ENCODE measurements at places on chromosomes 1 and 21. TPM values are rescaled to one million over a fixed set of nuclear protein-coding genes. Genes with fewer than 3 reads are reported as not detected.

DNA sequence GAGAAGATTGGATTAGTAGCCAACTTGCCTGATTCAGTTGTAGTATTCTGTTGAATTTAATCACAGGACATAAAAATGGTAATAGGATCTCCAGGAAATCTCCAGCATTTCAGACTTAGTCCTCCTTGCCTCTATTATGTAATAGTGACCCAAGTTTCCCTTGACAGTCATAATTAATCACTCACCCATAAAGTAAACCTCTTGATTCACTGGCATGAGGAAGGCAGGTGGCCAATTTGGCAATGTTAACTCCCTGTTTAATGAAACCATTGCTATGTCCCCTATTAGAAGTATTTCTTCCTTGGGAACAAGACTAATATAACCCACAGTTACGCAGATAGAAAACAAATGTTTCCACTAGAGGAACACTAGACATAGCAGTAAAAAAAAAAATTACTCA, 604.8 kb upstream of the CXADR start:
- no peak for DNase-seq

GRCh38 chr1:231702804-231703203, 76.2 kb downstream of the DISC1 start:
- DNase-seq, result no peak

DNA sequence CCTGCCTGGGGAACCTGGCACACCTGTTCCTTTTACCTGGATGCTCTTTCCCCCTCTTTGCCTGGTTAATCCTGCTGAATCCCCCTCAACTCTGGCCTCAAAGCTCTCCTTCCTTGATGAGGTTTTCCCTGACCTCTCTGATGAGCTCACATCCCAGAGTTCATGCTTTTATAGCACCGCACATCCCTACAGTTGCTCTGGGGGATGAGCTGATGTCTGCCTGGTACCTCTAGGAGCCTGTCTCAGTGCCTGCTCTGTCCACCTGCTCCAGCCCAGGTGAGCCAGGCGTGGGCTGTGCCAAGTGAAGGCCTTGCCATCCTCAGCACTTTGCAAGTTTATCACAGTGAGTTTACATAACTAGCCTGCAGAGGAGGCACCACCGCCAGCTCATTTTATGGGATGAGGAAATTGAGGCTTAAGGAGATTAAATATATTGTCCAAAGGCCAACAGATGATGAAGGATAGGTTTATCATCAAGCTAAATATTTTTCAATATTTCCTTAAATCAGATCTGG, 58.6 kb upstream of the TMPRSS2 start:
- no peak for DNase-seq

- DNase-seq, result no peak
Measured at GRCh38 chr1:55478742-55479141, 263.6 kb upstream of the USP24 start.

DNA sequence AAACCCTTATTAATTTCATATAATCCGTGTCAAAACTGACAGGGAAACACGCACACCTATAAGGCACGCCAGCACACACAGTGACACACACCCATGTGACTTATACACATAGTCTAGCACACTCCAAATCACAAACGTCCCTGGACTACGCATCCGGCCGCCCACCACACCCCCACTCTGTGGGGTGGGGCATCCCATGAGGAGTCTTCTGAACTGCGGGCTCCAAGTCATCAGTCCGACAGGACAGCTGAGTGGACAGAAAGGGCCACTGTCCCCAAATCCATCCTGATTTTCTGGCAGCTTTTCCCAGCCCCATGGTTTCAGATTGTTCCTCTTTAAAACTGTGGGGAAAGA, 829 bp downstream of the PEA15 start:
- DNase-seq, result no peak

GRCh38 chr1:214917081-214917635, 165.4 kb upstream of the KCNK2 start:
- no peak for DNase-seq

The CCDC27 gene
- not detected for total RNA-seq

The FAM78B gene
- total RNA-seq, result 2.7 TPM

The SLC44A5 gene
- 3.9 TPM for total RNA-seq

The RGS4 gene
- 10.7 TPM for total RNA-seq

All from cardiac septum (tissue), 1 donor.